CD4-positive, CD25-positive, alpha-beta regulatory T cell (primary cell): ENCODE measurements at places on chromosomes 1 and 21. TPM values are rescaled to one million over a fixed set of nuclear protein-coding genes. Genes with fewer than 3 reads are reported as not detected.

Gene NUP210L
- polyA plus RNA-seq = not detected

Gene MNDA
- not detected for polyA plus RNA-seq

Gene PTGFR
- not detected for polyA plus RNA-seq

Gene FALEC
- not detected for polyA plus RNA-seq

Gene PDZK1IP1
- polyA plus RNA-seq = not detected

- DNase-seq = no peak
These were observed 518.4 kb upstream of the CAMK1G start for GRCh38 chr1:209064850-209065706.

- DNase-seq = no peak
These were observed 65.8 kb upstream of the RGL1 start for GRCh38 chr1:183739082-183739481.

GRCh38 chr1:44100183-44100868 lies 18.3 kb upstream of the KLF17 start:
- DNase-seq = no peak

GRCh38 chr1:50264590-50264989 lies 155.9 kb downstream of the ELAVL4 start:
- no peak for DNase-seq

GRCh38 chr1:28401760-28402159 lies 32.2 kb downstream of the PHACTR4 start:
- DNase-seq = no peak

DNA sequence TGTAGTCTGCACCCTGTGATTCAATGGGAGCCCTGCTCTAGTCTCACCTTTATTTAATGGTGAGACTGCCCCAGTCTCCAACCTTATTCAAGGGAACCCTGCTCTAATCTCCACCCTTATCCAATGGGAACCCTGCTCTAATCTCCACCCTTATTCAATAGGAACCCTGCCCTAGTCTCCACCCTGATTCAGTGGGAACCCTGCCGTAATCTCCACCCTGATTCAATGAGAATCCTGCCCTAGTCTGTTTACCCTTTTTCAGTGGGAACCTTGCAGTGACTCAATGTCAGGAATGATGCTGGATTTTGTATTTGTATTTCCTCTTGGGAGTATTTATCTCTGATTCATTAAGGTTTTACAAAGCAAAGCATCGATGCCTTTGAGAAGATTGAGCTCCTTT lies 39.5 kb downstream of the TRPM2 start:
- DNase-seq = no peak

DNA sequence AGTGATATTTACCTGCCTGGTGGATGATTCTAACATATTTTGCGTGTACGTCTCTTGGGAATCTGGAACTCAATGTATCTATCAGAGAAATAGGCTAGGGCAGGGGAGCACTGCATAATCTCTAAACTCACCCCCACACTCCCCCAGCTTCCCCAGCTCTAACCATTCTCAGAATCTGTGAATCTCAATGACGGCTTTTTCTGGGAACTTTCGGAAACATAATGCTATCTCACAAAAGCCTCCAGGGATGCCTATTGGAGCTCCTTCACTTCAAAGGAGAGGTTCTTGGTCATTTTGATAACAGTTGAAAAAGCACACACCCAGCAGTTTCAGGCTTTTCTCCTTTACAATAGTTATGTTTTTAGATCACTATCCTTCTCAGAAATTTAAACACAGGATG lies 113.8 kb upstream of the MAGI3 start:
- DNase-seq = no peak

GRCh38 chr1:153630384-153630783 lies 2.1 kb downstream of the S100A1 start:
- no peak for DNase-seq
